Globus pallidus (tissue), 1 donor: ENCODE measurements at places on chromosomes 7 and 10.
A peak's percentile ranks its signal among the peaks of the same experiment; 100 is the strongest.

DNA sequence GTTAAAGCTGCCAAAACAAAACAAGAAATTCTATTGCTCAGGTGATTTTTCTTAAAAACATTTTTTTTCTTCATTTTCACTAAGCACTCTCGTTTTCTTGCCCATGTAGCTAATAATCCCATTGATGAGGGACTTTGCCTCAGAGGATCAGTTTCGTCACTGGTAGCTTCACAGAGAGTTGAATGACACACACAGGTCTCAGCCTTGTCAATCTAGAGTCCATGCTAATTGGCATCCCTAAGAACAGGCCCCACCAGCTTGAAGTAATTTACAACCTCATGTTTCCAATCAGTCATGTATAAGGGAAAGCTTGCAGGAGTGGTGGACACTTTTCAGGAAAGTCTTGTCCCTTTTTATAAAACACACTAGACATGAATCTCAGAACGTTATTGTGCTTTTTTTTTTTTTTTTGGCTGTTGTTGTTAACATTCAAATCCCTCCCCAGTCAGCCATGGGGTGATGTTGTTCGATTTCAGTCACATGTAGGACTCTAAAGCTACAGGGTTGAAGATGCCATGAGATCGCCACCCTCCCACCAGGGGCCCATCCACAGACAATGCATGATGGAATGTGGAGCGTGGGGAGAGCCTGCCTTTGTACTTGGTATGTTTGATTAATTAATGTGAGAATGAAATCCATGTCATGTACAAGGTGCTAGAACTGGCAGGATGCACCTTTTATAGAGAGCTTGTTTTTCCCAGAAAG lies 232.4 kb upstream of the FZD8 start:
- no peak for DNase-seq

DNA sequence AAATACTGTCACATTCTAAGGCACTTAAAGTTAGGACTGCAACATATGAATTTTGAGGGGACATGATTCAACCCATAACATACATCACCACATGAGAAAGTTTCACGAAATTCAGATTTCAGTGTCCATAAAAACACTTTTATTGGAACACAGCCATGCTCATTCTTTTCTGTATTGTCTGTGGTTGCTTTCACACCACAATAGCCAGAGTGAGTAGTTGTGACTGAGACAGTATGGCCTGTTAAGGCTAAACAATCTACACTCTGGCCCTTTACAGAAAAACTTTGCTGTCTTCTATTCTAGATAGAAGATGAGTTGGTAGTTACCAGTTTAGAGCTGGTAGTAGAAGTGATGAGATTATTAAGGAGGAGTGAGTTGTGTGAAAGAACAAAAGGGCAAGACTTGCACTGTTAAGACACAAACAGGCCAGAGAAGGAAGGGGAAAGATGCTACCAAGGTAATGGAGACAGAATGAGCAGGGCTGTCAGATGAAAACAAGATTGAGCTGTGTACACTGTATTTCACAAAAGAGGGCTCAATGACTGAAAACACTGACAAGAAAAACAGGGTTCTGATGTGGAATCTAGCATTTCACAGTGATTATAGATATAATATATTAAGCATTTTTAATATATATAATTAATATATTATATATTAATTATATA lies 108.6 kb downstream of the PPP1R3A start:
- DNase-seq = no peak

GRCh38 chr7:142431491-142431890 lies 173.6 kb upstream of the PRSS58 start:
- no peak for DNase-seq

GRCh38 chr10:100470367-100470766 lies 7.6 kb downstream of the WNT8B start:
- no peak for DNase-seq

GRCh38 chr7:82623812-82624211 lies 180.2 kb upstream of the CACNA2D1 start:
- DNase-seq = no peak

GRCh38 chr7:81714306-81714705 lies 55.5 kb downstream of the HGF start:
- no peak for DNase-seq

DNA sequence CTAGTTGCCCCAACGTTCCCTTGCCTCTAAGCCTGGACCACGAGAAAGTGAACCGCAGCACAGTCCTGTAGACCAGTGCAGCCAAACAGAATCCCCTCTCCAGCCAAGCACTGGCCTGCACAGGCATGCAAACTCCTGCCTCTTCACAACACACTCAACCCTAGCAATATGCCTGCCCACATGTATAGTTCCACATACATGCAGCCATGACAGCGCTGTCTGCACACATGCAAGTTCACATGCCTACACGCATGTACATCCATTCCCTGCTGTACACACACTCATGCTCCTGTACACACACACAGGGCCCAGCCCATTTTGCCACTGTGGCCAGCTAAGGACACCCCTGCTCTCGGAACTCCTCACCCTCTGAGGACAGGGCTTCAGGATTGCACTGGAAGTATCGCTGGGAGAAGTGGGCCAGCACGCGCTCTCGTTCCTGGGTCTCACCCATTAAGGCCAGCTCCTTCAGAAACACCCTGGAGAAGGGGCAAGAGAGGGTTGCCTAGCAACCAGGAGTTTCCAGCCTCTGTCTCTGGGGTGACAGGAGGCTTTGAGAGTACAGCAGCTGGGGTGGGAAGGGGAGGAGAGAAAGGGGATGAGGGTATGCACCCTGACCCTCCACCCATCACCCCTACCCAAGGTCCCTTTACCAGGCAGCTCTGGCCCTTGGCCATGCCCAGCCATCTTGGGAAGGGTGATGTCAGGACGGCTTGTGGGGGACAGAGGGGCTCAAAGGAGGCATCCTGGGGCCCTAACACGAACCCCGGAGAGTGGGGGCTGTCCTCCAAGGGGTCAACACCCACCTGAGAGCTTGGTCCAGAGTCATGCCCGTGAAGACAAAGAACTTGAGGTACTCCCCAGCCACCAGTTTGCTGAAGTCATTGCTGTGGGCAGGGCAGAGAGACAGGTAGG lies 7.0 kb downstream of the PSD start:
- DNase-seq = no peak

DNA sequence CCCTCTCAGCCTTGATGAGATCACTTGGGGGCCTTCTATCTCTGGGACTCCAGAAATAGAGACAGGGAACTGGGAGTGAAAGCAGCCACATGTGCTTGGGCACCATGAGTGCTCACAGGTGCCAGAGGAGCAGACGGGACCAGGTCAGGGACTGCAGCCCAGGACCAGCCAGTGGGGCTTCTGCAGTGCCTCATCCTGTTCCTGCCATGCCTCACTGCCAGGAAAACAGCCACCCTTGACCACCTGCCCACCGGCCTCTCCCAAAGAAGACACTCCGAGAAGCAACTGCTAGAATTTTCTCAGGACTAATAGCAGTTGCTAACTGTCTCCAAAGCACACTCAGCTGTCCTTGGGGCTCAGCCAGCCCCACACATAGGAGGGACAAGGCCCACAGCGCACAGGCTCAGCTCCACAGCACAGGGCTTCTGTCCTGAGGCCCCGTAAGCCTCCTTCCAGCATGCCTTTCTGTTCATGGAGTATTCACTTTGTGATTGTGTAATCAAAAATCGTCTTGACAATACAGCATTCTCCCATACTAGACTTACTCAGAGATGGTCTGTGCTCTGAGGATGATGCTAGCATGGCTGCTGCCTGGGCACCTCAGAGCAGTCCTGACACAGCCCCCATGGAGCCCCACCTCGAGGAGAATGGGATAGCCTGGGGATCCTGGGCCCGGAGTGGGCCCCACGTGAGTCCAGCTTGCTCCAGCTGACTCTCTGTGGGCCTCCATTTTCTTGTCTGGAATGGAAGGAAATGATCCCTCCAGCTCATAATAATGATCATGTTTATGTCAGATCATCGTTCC lies 115.7 kb upstream of the RET start:
- no peak for DNase-seq

DNA sequence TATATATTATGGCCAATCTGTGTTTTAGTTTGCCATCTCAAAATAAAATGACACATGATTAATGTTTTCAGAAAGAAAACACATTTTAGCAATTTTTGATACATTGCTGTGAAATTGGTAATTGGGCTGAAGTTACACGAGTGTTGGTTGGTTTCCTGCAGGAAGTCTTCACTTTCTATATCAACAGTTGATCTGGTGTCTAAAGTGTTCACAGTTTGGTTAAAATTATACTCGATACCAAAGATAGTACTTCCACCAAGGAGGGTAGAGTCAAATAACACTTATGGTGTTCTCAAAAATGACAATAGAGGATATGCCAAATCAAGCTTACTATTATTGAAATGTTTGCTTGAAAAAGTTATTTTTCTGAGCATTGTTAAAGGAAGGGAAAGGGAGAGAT lies 120.3 kb upstream of the GLCCI1 start:
- no peak for DNase-seq

DNA sequence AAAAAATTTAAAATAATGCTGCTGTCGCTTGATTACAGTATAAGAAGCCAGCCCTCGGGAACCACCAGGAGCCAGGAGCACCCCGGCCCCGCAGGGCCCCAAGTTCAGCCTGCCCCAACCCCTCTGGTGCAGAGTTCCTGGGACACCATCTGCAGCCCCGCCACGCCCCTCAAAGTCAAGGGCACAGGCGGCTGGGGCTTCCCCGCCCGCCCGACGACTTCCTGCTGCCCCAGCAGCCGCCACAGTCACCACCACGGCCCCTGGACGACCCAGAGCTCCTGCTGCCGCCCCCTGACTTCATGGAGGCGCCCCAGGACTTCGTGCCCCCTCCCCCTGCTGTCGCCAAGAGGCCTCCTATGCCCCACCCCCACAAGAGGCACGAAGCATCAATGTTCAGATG lies 103.6 kb upstream of the PDSS1 start:
- no peak for DNase-seq

- no peak for DNase-seq
Observed at GRCh38 chr7:30648744-30649540, 33.3 kb downstream of the CRHR2 start.

- DNase-seq = no peak
Observed at GRCh38 chr7:45003789-45004188, 3.8 kb downstream of the CCM2 start.

- no peak for DNase-seq
Observed at GRCh38 chr7:29123626-29124190, 22.6 kb downstream of the CPVL start.

DNA sequence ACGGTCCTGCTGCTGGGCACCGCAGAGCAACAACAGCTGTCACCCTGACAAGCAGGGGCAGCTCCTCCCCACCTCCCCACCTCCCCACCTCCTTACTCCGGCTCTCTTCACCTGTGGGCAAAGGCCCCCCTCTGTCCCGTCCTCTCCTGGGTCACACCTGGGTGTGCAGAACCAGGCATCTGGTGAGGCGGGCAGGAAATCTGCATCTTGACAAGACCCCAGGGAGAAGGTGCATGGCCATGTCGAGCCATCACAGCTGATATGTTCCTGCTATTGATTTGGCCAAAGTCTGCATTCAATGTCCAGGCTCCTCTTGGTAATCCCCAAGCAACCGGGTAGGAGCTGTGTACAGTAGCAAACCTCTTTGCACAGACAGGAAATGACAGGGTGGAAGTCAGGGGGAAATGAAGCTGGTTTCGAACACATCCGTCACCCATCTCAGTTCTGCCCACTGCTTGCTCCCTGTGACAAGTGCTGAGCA lies 554.2 kb downstream of the DNAJB6 start:
- DNase-seq = no peak

DNA sequence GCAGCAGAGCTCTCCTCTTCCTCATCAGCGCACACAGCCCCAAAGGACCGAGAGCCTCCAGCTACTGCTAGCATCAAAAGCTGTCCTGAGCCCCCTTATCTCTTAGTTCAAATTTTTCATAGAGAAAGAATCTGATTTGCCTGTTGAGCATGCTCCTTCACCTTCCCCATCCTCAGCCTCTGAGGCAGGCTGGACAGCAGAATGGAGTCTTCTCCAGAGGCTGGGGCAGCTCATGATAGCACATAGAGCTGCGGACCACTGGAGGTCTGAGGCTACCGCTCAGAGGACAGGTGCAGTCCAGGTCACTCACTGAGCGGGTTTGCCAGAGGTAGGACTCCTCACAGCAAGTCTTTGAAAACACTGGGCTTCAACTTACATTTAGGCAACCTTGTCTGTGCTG lies 72.8 kb upstream of the GRB10 start:
- DNase-seq = no peak

- peak; percentile 3 for DNase-seq
Observed at GRCh38 chr7:39453743-39454355, 112.4 kb upstream of the YAE1 start.

DNA sequence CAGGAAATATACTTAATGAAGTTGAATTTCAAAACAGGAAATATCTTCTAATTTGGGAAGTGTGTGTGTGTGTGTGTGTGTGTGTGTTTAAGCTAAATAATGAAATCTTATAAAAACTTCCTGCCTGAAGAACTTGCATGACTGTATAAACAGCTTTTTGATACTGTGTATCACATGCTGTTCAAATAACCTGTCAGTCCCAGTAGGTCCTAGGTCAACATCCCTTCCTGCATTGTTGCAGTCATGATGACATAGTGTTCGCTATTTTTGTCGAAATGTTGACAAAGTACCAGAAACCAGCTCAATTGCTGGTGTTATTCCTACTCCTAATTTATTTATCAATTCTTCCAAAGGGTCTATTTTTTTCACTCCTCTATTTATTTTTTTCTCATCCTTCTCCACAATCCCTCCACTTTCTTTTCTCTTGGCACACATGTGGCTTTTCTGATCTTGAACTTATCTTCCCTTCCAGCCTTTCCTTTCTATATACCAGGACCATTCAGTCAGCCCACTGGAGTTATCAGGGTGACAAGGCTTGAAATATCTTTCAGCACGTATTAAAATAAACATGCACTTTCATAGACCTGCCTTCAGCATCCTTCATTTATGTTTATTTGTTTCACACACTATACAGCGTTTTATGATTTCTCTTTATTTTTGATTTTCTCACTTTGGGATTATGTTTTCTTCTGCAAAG lies 115.8 kb downstream of the PLXDC2 start:
- DNase-seq = no peak

DNA sequence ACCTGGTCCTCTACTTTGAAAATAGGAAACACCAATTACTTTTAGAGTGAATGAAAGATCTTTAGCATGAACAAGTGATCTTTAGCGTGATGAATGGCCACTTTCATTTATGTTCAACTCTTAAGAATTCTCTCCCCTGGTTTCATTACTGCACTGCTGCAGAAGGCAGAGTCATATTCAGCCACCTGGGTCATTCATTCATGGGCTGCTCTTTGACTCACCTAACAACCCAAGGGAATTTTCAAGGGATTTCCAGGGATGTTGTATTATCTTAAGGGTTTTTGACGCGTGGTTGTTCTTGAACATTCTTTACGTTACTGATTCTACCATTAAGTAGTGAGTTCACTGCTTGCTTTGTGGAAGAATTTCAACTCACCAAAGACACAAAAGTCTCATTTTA lies 87.3 kb upstream of the STK17A start:
- DNase-seq = no peak

- DNase-seq = peak; percentile 10
Observed at GRCh38 chr7:27784399-27785053, 44.6 kb downstream of the TAX1BP1 start.

GRCh38 chr7:27835376-27835775 lies 95.4 kb downstream of the TAX1BP1 start:
- no peak for DNase-seq
